ENCODE measurements at places on chromosomes 5 and 9.

GRCh38 chr5:173774271-173774761 is 113.8 kb upstream of the CPEB4 start:
- no peak for DNase-seq

- no peak for DNase-seq
Measured at GRCh38 chr5:75538211-75538610, 26.5 kb downstream of the POLK start.

GRCh38 chr9:138071731-138072130 is 194.1 kb downstream of the CACNA1B start:
- DNase-seq: no peak

- DNase-seq: no peak
Measured at GRCh38 chr9:127500399-127500798, 49.1 kb downstream of the LRSAM1 start.

GRCh38 chr9:353077-353476 is 138.4 kb downstream of the DOCK8 start:
- DNase-seq: no peak

DNA sequence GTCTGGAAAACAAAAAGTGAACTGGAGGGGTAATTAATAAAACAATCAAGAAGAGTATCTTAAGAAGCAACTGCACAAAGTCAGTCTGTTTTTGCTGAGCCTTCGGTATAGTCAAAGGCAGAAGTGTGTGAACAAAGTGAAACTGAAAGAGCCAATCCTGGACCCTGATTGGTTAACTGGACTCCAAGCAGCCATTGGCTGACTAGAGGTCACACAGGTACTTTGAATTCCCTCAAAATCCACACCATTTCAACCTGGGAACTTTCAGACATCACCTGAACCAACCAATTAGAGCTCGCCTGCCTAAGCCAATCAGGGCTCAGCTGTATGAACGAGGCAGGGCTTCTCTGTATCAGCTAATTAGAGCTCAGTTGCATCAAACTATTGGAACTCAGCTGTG is 286.7 kb downstream of the TLE4 start:
- DNase-seq: no peak

- DNase-seq: no peak
Measured at GRCh38 chr9:102669220-102669619, 325.9 kb upstream of the CYLC2 start.

DNA sequence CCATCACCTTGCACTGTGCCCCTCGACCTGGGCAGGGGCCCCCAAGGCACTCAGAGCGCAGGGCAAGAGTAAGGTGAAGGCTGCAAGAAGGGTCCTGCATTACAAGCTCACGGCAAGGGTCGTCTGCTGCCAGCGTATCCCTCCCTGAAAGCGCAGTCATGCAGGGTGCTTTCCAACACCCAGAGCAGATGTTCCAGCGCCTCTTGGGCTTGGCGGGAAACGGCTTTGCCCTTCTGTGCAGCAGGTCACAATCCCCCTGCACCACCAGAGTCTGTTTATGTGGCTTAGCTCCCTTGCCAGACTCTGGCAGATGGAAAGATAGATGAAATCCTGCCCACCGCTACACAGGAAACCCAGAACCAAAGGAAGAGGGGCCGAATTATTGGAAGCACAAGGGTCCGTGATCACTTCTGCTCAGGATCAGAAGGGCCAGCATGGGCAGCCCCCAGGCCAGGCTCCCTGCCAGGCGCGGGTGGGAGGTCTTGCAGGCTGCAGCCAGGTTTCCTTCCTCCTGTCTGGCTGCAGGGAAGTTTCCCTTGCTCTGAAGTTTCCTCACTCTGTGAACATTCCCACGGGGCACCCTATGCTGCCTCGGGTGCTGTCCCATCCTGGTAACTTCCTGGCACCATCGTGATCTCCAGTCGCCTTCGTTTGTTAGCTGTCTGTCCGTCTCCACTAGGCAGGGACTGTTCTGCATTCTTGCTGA is 132.2 kb downstream of the ZNF354C start:
- DNase-seq: no peak

DNA sequence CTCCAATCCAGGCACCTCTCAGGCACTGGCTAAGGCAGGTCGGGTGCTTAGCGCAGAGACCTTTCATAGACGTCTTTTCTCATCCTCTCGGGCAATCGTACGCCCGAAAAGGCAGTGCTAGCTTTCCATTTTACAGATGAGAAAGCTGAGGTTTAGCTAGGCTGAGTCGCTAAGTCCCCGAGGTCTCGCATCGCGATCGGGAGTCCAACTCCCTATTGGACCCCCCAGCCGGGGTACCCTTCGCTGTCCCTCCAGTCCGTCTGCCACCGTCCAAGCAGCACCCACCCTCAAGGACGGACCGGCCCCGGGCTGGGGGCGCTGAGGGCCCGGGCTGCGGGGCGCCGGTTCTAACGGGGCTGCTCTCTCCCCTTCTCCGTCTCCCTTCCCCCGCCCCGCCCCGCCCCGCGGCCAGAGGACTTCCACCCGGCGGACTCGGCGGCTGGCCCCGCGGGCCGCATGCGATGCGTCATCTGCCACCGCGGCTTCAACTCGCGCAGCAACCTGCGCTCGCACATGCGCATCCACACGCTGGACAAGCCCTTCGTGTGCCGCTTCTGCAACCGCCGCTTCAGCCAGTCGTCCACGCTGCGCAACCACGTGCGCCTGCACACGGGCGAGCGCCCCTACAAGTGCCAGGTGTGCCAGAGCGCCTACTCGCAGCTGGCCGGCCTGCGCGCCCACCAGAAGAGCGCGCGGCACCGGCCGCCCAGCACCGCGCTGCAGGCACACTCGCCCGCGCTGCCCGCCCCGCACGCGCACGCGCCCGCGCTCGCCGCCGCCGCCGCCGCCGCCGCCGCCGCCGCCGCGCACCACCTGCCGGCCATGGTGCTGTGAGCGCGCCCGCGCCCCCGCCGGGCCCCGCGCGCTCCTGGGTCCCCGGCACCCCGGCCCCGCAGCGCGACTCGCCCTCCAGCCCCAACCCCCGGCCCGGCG is 12.5 kb upstream of the EXOSC2 start:
- peak; percentile 67 for DNase-seq

- DNase-seq: no peak
Measured at GRCh38 chr9:99531313-99531712, 290.4 kb upstream of the NR4A3 start.

- DNase-seq: peak; percentile 76
Measured at GRCh38 chr9:128786681-128787601, at the start of gene TBC1D13. TBC1D13 (plus strand) TSS chr9:128787253; CDS start chr9:128787354, 101 bp downstream.

DNA sequence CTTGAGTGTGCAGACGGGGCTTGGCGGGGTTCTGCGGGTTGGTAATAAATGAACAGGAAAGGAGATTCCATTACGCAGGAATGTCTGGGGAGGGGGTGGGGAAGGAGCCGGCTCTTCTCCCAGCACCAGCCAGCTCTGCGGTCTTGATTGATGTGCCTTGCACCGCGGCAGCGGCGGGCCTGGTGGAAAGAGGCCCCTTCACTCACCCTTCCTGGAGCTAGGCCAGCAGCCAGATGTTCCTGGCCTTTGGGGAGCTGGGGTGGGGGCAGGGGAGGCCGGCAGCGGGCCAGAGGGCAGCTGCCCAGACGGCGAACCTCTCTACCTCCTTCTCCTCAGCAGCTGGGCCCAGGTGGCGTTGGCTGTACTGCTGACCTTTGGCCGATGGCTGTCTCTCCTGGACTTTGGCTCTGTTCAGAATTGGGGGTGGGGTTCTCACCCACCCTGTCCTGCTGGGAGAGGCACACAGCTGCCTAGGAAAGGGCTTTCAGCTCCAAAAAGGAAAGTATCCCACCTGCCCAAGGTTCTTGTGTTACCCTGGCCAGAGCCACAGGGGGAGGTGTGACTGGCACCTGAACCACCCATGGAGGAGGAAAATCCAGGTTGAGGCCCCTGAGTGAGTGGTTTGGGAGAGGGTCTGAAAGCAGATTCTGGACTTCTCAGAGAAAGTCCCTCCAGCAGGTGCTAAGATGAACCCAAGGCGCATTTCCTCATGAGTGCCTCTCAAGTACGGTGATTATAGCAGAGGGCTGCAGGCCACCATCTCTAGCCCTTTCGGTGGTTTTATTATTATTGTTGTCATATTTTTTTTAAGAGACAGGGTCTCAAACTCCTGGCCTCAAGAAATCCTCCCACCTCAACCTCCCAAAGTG is 58.0 kb upstream of the SYNPO start:
- no peak for DNase-seq

GRCh38 chr5:87020099-87020934 is 247.4 kb upstream of the RASA1 start:
- no peak for DNase-seq

DNA sequence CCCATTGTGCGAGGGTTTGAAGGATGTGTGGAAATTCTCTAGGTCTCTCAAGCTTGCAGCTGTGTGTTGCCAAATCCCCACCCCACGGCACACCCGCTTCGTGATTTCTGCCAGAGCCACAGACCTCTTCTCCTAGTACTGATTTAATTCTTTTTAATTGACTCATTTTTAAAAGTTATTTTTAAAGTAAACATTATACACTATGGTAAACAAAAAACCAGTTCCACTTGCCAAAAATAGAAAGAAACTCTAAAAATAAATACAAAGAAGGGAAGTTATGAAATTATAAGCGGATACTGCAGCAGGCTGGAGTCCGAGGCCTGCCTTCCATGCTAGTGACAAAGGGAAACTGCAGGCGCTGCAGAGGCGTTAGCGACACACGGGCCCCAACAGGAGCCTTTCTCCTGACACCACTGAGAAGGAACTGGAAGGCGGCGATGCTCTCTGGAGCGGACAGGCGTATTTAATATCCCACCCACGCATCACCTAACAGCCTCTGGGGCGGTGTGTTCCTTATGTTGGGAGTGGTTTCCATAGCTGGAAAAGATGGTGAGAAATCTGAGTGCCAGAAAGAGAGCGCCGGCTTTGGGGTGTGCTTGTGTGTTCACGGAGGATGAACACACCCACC is 122.5 kb downstream of the COL23A1 start:
- no peak for DNase-seq

DNA sequence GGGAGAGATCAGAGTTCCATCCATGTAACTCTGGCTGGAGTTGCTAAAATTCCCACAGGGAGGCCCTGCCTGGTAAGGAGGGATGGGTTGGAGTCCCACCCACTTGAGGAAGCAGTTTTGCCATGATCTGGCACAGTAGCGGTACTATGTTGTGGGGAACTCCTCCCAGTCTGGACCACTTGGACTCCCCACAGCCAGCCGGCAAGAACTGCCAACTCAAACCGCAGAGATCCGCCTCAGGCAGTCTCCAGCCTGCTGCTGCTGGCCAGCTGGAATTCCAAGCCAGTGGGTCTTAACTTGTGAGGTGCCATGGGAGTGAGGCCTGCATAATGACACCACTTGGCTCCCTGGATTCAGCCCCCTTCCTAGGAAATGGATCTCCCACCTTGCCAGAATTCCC is 151.9 kb downstream of the NDUFS4 start:
- no peak for DNase-seq

GRCh38 chr9:124197177-124198095 is 60.3 kb upstream of the NEK6 start:
- DNase-seq: no peak

- DNase-seq: no peak
Measured at GRCh38 chr9:37381094-37381741, 41.3 kb upstream of the GRHPR start.

GRCh38 chr9:2291980-2292704 is 277.0 kb downstream of the SMARCA2 start:
- DNase-seq: peak; percentile 88

- DNase-seq: no peak
Measured at GRCh38 chr9:78899006-78899405, 602.1 kb downstream of the PSAT1 start.

GRCh38 chr5:83000428-83000827 is 76.8 kb downstream of the TMEM167A start:
- no peak for DNase-seq

DNA sequence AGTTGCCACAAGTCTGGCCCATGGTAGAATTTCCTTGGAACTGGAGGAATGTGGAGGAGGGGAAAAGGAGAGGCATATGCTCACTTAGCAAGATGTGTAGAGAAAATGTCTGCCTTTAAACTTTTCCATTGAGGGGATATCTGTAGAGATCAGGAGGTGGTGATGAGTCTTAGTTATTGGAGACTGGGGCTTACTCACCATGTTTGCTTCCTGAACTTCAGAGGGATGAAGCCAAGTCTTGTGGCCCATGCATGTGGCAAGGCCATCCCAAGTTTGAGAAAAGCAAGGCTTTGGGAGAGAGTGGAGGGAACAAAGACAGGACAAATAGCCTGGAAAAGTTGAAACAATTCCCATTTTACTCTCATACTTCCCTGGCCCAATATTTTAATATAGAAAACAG is 124.5 kb downstream of the GDNF start:
- DNase-seq: no peak

- DNase-seq: peak; percentile 10
Measured at GRCh38 chr9:126985870-126986498, 71.4 kb downstream of the RALGPS1 start.

DNA sequence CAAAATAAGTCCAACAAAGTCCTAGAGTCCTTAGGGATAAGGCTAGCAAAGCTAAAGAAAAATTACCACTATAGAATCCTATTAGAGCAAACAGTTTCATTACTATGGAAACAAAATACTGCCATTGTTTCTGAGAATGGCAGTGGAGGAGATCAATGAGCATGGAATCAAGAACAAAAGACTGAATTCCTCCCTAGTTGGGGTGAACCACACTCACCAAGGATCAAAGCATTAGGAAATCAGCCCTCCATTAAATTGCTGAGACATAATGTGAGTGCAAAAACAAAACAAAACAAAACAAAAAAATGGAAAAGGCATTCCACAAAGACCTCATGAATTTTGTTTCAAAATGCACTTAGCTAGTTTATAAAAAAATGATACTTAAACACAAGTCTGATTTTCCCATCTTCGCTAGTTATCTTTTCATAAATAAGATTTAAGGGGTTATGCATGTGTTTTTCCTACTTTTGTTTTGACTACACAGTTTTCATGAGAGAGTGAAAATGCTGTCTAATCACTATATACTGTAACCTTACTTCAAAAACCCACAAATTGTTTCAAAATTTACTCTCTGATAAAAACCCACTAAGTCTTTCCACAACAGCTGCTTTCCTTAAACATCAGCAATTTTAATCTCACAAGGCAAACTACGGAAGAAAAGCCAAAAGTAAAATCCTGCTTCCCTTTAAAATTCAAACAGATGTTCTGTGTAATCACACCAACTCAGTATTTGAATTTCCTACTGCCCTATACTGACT is 9.7 kb downstream of the SERINC5 start:
- DNase-seq: no peak

- no peak for DNase-seq
Measured at GRCh38 chr5:66353186-66353585, 209.1 kb downstream of the SREK1 start.

GRCh38 chr5:393846-394275 is 49.1 kb upstream of the EXOC3 start:
- DNase-seq: no peak

DNA sequence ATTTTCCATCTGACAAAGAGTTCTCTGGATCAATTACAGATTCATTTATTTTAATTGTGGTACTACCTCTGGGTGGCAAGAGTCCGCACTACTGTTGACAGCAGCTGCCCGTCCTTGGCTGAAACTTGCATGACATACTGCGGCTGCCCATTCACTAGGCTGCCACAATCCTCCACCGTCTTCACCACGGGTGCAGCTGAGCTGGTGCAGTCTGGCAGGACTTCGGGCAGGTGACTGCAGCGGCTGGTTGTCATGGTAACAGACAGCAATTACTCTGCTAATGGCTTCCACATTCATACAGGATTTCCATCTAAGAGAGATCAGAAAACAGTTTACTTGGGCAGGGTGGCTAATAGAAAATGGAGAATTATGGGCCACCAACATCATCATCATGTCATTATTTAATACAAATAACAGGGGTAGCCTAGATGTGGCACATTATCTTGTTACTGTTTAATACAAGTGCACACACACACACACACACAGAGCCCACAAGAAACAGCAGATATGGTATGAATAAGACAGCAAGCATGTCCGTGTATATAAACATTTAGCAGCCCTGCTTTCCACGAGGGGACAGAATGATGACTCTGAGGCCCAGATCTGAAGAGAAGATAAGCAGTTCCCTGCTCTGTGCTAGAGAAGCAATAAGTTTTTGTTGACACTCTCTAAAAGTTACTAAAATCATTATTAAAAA is 112.3 kb downstream of the MARCHF3 start:
- peak; percentile 76 for DNase-seq
